ENCODE measurements at places on chromosomes 4 and X. TPM values are rescaled to one million over a fixed set of nuclear protein-coding genes. Genes with fewer than 3 reads are reported as not detected.

- H3K36me3 ChIP-seq = no peaks in the 10 kb centered on the region
- H3K27ac ChIP-seq = no peak overlapping the region
- no peak overlapping the region for H3K4me3 ChIP-seq
- no peaks in the 10 kb centered on the region for H3K4me1 ChIP-seq
- no peaks in the 10 kb centered on the region for H3K27me3 ChIP-seq
Measured at GRCh38 chr4:123159479-123159878, 237.1 kb upstream of the NUDT6 start.

- H3K27ac ChIP-seq = no peak overlapping the region
- H3K4me1 ChIP-seq = no peaks in the 10 kb centered on the region
- no peaks in the 10 kb centered on the region for H3K36me3 ChIP-seq
- no peaks in the 10 kb centered on the region for H3K27me3 ChIP-seq
- DNase-seq = no peak
- no peak overlapping the region for H3K4me3 ChIP-seq
Measured at GRCh38 chr4:83083925-83084475, 30.5 kb downstream of the PLAC8 start.

DNA sequence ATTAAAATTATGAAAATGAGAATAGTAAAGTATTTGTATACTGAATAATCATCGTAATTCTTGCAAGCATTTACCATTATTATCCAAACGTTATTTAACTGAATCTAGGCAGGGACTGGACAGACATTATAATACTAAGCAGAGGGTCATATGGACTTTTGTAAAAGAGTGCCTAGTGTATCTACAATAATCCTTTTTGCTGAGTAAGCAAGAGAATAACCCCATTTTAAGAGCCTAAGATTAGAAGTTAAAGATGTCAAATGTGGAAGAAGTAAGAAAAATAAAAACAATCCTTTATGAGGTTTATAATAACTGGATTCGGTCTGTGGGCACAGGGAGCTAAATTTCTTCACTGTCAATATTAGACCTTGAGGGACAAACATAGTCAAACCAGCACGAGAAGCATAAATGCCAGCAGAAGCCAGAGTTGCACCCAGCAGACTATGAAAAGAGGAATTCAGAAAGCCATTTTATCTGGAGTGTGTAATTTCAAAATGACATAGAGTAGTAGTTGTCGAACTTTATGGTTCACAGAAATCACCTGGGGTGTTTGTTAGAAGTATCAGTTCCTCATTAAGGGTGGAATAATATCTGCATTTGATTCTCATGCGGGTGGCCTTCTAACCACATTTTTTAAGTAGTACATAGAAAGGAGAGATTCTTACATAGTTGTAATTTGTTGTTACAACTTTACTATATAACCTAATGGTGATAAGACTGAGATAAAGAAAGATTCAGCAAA lies 39.7 kb upstream of the DCLK2 start:
- H3K4me1 ChIP-seq = no peaks in the 10 kb centered on the region
- no peak overlapping the region for H3K4me3 ChIP-seq
- no peaks in the 10 kb centered on the region for H3K36me3 ChIP-seq
- DNase-seq = no peak
- no peaks in the 10 kb centered on the region for H3K27me3 ChIP-seq
- no peak overlapping the region for H3K27ac ChIP-seq

The TNMD gene
- total RNA-seq = not detected

The FHIP1A gene
- total RNA-seq = 43.4 TPM

The AFP gene
- not detected for total RNA-seq

The RASGEF1B gene
- 1.9 TPM for total RNA-seq

The NAA15 gene
- total RNA-seq = 53.2 TPM

All from psoas muscle (tissue), 8 donors.